NCI-H2107 (cell line): ENCODE measurements at places on chromosomes 1 and 21.

DNA sequence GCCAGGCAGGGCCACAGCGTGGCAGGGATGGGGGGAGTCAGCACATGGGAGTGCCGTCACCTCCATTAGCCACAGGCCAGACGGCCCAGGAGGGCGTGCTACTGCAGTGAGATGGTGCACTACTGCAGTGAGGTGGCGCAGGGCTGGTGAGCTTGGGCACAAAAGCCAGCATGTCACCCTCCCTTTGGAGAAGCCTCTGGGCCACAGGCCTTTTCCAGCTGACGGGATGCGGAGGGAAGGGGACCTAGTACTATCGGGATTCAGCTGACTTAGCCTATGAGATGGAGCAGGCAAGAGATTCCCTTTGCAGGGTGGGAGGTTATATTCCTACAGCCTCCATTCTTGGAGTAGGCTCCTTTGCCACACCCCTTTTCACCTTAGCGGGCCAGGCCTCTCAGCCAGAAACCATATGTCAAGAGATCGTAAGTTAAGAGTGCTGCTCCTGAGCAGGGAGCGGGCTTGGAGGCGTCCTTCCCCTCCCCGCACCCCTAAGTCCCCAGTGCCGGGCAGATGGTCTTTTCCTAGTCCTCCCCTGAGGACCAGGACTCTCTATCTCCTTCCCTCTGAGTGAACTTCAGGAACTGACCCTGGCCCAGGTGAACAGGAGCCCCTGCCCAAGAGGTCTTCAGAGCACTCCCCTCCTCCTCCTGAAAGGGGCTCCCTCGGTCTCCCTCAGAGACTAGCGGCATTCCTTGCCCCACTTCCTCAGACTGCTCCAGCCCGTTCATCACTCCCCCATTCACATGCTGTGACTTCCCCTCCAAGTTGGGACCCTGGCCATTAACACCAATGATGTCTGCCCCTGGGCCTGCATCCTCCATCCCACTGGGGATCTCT lies 8.2 kb downstream of the NES start:
- DNase-seq: no peak

GRCh38 chr1:183077097-183077496 lies 53.9 kb downstream of the LAMC1 start:
- DNase-seq: no peak

GRCh38 chr1:112909847-112910246 lies 46.1 kb downstream of the SLC16A1 start:
- DNase-seq: no peak

DNA sequence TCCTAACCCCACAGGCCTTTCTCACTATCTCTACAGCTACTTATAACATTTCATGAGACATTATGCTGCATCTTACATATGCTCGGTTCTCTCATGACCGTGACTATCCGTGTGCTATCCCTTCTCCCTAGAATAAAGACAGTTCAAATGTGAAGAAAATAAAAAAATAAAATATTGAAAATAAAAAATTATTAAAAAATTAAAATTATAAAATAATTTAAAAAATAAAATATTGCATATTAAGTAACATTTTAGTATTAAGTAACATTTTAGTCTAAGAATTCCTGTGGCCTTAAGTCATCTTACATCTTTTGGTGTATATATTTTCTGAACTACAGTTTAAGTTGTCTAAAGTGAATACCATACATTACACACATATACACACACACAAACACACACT lies 415.5 kb downstream of the DPYD start:
- no peak for DNase-seq

DNA sequence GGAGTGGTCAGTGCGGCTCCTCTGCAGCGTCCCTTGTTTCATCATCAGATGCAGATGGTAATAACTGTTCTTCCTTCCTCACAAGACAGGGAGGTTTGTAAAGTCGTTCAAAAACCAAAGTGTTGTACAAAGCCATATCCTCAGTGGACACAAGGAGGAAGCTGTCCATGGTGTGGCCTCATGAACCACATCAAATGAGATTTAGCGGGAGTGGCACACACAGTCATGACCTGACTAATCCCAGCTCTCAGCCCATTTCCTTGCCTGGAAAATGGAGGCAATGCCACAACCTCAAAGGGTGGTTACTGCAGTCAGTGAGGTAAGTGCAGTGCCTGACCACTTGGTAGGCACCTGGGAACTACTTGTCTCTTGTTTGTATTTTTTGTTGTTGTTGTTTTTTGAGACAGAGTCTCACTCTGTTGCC lies 13.4 kb downstream of the ENTREP3 start:
- no peak for DNase-seq
